CD8-positive, alpha-beta memory T cell (primary cell): ENCODE measurements at places on chromosomes 2 and 18. TPM values are rescaled to one million over a fixed set of nuclear protein-coding genes. Genes with fewer than 3 reads are reported as not detected.

The SCN9A gene
- not detected for total RNA-seq

- H3K36me3 ChIP-seq: no peaks in the 10 kb centered on the region
- no peak overlapping the region for H3K4me3 ChIP-seq
- H3K27ac ChIP-seq: no peak overlapping the region
- no peaks in the 10 kb centered on the region for H3K4me1 ChIP-seq
- H3K27me3 ChIP-seq: no peaks in the 10 kb centered on the region
Measured at GRCh38 chr18:49764032-49764431, 49.3 kb downstream of the ACAA2 start.

GRCh38 chr2:15127876-15128275 is 433.3 kb downstream of the NBAS start:
- DNase-seq: no peak
- H3K27ac ChIP-seq: no peak overlapping the region
- no peaks in the 10 kb centered on the region for H3K36me3 ChIP-seq
- H3K27me3 ChIP-seq: no peaks in the 10 kb centered on the region
- no peak overlapping the region for H3K4me3 ChIP-seq
- H3K4me1 ChIP-seq: no peaks in the 10 kb centered on the region

GRCh38 chr2:48943436-48943835 is 187.9 kb upstream of the LHCGR start:
- no peak overlapping the region for H3K27ac ChIP-seq
- no peak overlapping the region for H3K4me3 ChIP-seq
- H3K27me3 ChIP-seq: no peaks in the 10 kb centered on the region
- no peaks in the 10 kb centered on the region for H3K4me1 ChIP-seq
- no peak for DNase-seq
